ENCODE measurements at places on chromosomes 3 and 15. TPM values are rescaled to one million over a fixed set of nuclear protein-coding genes. Genes with fewer than 3 reads are reported as not detected.

NR1I2 gene
- total RNA-seq: not detected

CPLX3 gene
- total RNA-seq: not detected

CCDC39 gene
- total RNA-seq: not detected

UROC1 gene
- not detected for total RNA-seq

- no peak for DNase-seq
Observed at GRCh38 chr3:160490166-160490565, 40.6 kb upstream of the TRIM59 start.

DNA sequence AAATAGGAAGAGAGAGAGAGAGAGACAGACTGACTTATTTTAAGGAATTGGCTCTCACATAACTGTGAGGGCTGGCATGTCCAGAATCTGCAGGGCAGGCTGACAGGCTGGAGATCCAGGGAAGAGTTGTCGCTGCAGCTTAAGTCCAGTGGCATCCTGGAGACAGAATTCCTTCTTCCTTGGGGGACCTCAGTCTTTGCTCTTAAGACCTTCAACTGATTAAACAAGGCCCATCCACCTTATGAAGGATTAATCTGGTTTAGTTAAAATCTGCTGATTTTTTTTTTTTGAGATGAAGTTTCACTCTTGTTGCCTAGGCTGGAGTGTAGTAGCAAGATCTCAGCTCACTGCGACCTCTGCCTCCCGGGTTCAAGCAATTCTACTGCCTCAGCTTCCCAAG, 128.0 kb upstream of the ALDH1A3 start:
- no peak for DNase-seq

- peak; percentile 78 for DNase-seq
Observed at GRCh38 chr15:47516558-47516957, 200.7 kb upstream of the SEMA6D start.

- no peak for DNase-seq
Observed at GRCh38 chr3:25288413-25288812, 139.7 kb upstream of the RARB start.

GRCh38 chr3:181912384-181912783, 200.7 kb downstream of the SOX2 start:
- no peak for DNase-seq

DNA sequence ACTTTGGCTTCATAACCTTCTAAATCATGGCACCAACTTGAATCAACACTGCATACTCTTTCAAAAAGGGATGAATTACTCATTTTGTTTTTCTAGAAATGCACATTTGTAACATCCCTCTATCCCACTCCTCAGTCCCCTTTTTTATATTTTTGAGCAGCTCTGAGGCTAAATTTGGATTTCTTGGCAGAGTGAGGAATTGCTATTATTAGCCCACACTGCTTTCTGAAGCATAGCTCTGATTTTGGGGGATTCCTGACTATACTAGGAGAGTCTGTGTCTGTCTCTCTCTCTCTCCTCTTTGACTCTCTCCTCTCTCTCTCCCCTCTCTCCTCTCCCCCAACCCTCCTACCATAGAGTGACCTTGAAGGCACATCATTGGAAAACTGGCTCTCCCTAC, 76.6 kb downstream of the RBPMS2 start:
- no peak for DNase-seq
